CD4-positive, alpha-beta T cell treated with Interleukin-6 at 100 ng/mL for 8 hours (primary cell): ENCODE measurements at places on chromosomes 5 and 9.
A peak's percentile ranks its signal among the peaks of the same experiment; 100 is the strongest.

DNA sequence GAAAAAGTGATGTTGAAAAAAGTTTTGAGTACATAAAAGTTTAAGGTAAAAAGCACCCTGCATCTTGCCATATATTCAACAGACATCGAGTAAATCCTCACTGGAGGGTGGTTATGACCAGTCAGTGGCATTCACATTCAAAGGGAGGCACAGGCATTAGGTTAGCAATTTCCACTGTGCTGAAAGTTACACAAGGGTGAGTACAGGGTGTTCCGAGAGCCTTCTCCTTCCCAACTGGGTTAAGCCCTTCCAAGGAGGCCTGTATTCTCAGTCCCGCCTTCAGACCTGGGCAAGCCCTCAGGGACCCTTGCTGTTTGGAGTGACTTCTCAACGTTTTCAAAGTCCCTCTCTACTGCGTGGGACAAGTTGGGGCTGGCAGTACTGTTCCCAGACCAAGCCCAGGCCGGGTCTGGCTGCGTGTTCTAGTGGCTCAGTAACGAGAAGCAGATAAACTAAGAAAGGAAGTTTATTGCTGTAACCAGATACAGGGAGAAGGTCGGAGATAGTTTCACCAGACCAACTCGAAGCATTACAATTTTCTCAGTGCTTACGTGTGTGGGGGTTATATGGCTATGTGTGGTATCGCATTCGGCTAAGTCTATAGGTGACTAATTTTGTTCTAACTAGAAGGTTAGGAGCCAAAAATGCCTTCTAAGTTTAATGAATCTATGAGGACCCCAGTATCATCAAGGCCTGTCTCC is 13.0 kb upstream of the SETX start:
- DNase-seq, result no peak

GRCh38 chr5:99032234-99033013 is 103.6 kb upstream of the CHD1 start:
- DNase-seq, result peak; percentile 35

GRCh38 chr9:19101203-19101602 is 1.5 kb downstream of the HAUS6 start:
- DNase-seq, result no peak

DNA sequence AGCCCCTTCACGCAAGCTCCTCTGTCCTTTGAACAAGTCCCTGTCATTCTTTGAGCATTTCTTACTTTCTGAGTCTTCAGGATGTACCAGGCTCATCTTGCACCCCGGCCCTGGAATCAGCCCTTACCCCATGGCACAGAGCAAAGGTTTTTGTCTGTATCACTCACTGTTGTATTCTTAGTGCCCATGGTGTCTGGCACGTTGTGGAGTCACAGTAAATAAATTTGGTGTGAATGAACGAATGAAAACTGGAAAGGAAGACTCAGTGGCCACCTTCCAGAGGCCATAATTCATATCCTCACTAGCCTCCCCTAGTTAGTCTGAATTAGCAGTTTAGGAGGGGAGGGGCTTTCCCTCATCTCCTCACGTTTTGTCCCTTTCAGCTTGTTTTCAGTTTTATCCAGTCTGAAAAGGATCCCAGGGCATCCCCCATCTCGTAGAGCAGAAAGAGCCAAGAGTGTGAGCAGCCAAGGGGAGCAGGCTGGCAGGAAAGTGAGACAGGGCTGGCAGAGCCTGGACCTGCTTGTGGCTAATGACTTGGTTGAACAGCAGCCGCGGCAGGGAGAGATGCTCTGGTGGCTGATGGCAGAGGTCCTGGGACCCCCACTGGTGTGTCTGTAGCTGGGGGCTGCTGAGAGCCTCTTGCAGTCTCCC is 42.7 kb downstream of the ZNF618 start:
- DNase-seq, result no peak

DNA sequence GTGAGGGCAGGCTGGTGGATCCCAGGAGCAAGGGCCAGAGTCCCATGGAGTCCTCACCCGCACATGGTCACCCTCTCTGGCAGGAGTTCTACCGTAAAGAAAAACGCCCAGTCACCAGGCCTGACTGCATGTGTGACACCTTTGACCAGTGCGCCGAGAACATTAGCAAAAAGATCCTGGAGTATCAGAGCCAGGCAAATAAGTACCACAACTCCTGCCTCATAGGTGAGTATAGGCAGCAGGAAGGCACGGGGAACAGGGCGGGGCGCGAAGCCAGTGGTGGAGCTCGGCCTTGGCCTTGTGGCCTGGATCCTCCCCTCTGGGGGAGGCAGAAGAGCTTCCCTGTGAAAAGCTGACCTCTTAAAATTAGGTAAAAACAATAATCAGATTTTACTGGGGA is 45.4 kb upstream of the TDRD7 start:
- no peak for DNase-seq

GRCh38 chr5:126119887-126120442 is 303.2 kb upstream of the GRAMD2B start:
- DNase-seq, result no peak

- no peak for DNase-seq
Observed at GRCh38 chr5:125673359-125673950, 749.8 kb upstream of the GRAMD2B start.

GRCh38 chr5:120464627-120465435 is 731 bp downstream of the PRR16 start:
- DNase-seq, result no peak
